HTR-8/SVneo (cell line): ENCODE measurements at places on chromosomes 11 and 22.

DNA sequence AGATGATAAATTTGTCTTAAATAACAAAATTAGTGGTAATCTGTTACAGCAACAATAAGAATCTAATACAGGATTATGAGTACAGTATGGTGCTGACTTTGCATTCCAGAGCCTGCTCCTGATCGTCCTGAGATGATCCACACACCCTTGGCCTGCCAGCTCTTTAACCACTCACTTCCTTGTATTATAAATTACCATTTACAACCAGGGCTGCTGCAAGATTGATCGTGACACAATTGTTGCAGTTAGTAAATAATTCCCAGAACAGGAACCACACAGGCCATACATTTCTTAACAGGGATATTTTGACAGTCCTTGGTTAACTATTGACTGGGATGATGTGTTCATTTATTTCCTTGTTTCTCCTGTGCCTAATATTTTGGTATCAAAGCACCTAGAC is 3.8 kb upstream of the CBLIF start:
- DNase-seq, result no peak

- DNase-seq, result no peak
These were observed 1.4 kb upstream of the TRMT2A start for GRCh38 chr22:20118300-20119020.

DNA sequence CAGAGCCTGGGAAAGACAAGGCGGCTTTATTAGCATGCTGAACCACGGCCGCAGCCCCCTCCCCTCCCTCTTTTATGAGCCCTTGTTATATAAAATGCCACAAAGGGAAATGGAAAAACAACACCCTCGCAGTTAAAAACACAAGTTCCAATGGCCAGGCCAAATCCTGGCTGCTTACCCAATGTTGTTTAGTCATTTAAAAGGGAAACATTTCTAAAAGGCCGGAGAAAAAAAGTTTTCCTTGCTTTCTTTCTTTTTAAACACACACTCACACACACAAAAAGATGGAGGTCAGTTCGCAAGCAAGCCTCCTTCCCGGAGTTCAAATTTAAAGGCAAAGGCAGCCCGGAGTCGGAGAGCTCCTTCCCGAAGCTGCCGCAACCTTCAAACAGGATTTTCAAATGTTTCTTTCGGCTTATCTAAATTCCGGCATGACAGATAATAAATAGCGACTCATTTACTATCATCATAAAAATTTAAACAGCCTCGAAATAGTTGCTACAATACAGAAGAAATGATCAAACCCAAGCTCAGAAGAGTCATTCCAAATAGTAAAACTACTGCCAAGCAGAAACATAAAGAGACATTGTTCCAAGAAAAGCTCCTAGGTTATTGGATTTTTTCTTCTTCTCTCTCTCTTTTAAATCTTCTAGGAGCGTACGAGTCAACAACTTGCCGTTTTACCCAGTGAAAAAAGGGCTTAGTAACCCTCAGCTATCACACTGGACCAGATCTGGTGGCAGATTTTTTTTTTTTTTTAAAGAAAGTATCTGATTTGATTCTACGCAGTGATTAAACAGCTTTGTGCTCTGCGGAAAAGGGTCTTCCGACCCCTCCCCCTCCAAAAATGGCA is 3.5 kb downstream of the PHF21B start:
- no peak for DNase-seq

DNA sequence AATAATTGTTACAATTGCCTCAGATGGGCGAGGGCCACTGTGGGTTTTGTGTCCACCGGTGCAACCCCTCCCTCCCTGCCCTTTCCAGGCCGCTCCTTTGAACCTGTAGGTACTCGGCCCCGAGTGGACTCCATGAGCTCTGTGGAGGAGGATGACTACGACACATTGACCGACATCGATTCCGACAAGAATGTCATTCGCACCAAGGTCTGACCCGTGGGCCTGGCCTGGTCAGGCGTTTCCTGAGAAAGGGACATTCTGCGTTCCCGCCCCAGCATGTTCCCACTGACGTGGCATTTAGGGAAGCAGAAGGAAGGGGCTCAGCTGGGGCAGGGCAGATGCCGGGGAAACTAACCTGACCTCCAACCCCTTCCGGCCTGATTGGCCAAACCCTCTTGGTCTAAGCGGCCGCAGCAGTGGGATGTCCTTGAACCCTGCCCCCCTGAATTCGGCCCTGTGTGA is 10.1 kb downstream of the SIDT2 start:
- no peak for DNase-seq

DNA sequence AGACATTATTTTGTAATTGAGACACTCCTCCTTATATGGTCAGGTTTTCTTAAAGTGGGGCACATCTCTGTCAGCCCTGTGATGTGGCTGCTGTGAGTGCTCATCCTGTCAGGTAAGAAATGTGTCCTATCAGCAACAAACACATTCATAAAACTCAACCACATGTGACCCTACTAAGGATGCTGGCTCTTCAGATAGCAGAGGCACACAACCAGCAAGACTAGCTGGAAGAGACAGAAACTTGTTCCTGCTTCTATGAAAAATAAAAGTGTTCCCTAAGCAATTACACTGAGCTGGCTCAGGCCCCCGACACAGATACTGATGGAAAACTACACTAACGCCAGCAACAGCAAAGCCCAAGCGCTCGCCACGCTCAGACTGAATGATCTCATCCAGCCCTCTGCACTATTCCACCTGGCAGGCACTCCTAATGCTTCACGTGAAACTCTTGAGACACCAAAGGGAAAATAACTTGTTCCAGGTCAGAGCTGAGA is 49.8 kb upstream of the CYP2D6 start:
- no peak for DNase-seq
